ENCODE measurements at places on chromosomes 3 and 15. TPM values are rescaled to one million over a fixed set of nuclear protein-coding genes. Genes with fewer than 3 reads are reported as not detected.

The NPAP1 gene
- total RNA-seq = 0.06 TPM

The CRTAP gene
- 127 TPM for total RNA-seq

The ARIH2 gene
- 101 TPM for total RNA-seq

The WHAMM gene
- total RNA-seq = 3.1 TPM

The AGBL1 gene
- total RNA-seq = 6.2 TPM

The NAALADL2 gene
- 11.5 TPM for total RNA-seq
